ENCODE measurements at places on chromosomes 11 and 22.

DNA sequence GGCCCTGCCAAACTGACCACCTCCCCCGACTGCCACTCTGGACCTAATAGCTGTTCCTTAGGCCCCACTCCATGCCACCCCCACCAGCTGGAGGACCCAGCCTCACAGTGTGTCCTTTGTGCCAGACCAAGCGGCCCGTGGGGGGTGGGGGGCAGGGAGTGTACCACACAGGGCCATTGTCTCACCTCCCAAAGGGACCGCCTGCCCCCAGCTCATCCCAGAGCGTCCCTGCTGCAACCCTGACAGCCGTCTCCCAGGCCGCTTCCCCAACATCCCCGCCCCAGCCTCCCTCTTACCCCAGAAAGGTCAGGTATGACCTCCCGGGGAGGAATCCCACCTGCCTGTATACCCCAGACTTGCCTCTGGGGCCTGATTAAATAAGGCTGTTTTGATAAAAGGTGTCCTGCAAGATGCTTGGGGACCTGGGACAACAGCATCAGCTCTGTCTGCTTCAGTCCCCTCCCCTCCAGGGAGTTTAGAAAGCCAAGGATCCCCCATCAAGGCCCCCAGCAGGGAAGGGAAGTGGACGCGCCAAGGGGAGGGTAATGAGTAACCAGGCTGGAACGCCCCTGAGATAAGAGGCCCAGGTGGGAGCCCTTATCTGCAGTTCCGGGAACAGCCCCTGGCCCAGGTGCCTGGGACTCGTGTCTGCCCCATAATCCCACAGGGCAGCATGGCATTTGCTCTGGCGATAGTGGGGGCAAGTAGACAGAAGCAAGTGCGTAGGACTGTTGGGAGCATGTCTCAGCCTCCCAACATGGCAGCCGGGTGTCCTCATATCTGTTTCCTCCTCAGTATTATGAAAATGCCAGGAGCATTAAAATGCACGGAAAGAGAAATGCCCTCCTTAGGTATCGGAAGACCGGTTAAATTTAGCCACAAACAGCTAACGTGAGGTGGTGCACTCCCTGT lies 9.0 kb downstream of the CDC42EP1 start:
- DNase-seq: no peak

- peak; percentile 82 for DNase-seq
Observed at GRCh38 chr11:61797263-61797944, 4.7 kb downstream of the FEN1 start.

GRCh38 chr11:11244470-11245080 lies 108.5 kb downstream of the CSNK2A3 start:
- no peak for DNase-seq

DNA sequence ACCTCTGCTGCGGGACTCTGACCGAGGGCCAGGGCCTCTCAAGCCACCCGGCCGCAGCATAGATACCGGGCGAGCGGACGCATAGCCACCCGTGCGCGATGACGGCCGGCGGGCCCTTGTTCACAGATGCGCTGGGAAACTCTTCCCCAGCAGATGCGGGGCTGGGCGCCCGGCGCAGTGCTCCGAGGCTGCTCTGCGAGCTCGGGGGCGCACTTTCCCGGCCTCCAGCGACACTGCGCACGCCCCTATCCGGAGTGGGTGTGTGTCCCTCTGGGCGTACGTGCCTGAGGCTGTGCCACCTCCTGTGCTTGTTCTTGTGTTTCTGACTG lies 104.7 kb upstream of the E2F8 start:
- DNase-seq: no peak

DNA sequence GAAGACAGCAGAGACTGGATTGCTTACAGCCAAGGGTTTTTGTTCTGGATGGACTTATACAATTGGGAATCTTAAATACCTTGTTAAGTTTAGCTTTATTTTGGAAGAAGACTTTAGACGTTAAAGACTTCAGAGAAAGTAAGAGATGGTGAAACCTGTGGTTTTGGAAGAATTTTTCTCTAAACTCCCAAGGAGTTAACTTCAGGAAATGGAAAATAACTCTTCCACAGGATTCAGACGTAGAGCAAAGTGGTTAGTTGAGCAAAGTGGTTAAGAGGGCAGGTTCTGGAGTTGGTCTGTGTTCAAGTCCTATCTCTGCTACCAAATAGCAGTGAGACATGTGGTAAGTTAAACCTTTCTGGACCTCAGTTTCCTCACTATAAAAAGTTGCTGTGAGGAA lies 12.8 kb downstream of the PITPNB start:
- no peak for DNase-seq

DNA sequence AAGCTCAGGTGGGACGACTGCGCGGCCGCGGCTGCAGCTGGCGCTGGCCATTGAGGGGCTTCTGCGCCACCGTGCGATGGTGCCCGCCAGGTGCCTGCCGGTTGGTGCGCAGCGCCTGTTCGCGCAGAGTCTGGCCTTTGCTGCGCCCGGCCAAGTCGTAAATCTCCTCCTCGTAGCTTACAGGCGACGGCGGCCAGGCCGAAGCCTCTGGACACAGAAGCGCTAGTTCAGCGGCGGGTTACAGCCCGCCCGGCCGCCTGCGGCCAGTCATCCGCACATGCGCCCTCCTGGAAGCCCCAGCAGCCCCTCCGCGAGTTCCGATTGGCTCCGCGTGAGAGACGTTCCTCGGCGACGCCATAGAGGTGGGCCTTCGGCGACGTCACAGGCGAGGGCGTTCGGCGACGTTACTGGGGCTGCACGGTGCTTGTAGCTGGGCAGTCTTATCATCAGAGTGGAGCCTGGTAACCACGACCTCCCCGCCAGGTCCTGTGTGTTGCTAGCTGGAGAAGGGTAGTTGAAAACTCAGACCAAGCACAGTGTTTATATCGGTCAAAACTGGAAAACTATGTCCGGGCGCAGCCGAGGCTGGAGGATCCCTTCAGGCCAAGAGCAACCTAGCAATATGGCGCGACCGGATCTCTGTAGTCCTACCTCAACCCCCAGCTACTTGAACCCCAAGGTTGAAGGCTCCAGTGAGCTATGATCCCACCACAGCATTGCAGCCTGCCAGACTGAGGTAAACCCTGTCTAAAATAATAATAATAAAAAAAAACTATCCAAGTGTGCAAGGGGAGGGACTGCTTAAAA lies 265.7 kb downstream of the OR4C45 start:
- no peak for DNase-seq

DNA sequence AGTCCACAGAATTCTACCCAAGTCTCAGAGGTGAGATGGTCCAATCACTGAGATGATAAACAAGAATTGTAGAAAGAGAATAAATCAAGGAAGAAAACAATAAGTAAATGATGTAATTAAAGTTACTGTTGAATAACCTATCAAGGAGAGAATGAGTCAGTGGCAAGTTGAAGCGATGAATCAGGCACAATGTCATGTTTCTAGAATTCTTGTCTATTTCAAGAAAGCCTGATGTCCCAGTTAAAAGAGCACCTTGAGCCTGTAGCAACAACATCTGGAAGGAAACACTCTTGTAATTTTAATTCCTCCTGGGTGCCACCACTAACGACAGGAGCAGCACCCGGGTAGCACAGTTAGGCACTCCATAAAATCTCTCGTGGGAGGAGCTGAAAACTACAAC lies 67.9 kb upstream of the SLC35C1 start:
- peak; percentile 21 for DNase-seq

DNA sequence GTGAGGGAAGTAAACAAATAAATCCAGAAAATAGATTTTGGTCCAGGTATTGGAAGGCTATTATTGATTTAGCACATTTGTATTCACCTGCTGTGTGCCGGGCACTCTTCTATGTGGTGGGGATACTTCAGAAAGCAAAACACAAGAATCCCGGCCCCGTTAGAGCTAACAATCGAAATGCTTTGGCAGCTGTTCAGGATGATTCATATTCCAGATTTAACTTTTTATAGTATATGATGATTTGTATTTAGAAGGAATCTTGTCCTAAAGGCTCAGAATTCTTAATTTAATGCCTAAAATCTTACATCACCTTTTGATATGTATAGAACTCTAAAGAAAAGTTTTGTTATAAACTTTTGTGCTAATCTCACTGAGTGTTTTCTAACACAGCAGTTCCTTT lies 28.0 kb downstream of the ZC3H12C start:
- no peak for DNase-seq

DNA sequence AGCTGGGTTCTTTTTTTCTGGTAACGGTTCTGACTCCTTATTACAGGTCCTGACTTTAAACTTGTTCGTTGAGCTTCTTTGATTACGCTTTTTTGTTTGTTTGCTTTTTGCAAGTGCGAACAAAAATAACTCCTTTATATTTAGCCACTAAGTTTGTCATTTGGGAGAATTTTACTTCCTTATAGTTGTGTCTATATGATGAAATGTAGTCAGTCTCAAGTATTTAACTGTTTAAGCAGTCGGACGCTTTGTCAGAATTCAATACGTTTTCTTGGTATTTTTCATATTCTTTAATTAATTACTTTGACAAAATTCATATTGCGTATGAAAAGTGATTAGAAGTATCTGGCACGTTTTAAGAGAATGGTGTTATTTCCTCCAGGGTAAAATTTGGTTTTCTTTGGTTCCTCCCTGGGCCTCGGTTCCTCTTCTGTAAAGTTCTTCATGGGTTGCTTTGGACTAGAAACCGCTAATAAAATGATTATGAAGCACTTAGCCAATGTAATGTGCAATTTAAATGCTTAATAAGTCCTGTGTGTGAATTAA lies 1.3 kb downstream of the CBL start:
- DNase-seq: no peak

- DNase-seq: no peak
Observed at GRCh38 chr11:29125606-29126005, 891.2 kb downstream of the KCNA4 start.

DNA sequence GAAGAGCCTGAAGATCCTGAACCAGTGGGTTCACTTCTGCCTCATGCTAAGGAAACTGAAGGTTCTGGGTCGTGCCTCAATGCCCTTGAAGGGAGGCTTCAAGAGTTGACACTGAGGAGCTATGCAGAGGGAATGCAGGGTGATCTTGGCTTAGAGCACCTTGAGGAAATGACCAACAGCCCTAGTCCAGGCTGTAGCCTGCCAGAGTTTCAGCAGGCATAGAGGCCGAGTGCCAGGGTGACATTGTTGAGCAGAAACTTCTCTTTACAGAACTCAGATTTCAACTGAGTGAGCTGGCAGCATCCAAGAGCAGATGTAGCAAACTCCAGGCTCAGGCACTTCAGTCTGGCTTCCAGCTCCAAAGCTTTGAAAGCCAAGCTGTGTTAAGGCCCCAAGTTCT lies 23.1 kb upstream of the CAPRIN1 start:
- DNase-seq: no peak

GRCh38 chr11:96259134-96259830 lies 83.7 kb downstream of the MAML2 start:
- no peak for DNase-seq

DNA sequence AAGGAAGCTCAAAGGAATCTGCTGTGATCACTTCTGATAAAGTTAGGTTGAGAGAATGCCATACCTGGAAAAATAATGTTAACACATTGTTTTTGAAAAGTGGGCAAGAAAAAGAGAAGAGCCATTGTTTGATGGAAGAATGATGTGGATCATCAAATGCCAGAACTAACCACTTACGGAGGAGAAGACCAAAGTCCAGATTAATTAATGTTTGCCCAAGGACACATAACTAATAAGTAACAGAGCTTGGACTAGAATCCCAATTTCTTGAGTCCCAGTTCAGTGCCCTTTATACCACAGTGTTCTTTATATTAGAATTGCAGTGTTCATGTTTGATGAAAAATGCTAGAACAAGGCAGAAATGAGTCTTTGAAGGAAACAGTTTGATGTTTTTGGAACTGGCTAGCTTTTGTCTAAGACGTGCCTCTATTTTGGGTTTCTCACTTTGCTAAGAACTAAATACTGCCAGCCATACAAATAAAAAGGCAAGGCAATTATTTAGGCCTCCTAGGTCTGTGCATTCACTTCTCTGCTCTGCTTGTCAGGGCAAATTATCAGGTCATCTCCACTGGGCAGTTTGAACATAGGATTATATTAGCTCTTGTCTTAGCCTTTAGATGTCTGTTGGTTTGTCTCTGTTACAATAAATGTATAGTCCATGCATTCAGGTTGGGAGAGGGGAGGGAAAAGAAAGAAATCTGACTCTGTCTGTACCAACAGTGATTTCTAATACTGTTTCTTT lies 72.3 kb downstream of the TRIM44 start:
- DNase-seq: no peak

- DNase-seq: no peak
Observed at GRCh38 chr11:64081745-64082442, 46.2 kb downstream of the FLRT1 start.

GRCh38 chr11:62132191-62132590 lies 8.4 kb downstream of the INCENP start:
- no peak for DNase-seq

DNA sequence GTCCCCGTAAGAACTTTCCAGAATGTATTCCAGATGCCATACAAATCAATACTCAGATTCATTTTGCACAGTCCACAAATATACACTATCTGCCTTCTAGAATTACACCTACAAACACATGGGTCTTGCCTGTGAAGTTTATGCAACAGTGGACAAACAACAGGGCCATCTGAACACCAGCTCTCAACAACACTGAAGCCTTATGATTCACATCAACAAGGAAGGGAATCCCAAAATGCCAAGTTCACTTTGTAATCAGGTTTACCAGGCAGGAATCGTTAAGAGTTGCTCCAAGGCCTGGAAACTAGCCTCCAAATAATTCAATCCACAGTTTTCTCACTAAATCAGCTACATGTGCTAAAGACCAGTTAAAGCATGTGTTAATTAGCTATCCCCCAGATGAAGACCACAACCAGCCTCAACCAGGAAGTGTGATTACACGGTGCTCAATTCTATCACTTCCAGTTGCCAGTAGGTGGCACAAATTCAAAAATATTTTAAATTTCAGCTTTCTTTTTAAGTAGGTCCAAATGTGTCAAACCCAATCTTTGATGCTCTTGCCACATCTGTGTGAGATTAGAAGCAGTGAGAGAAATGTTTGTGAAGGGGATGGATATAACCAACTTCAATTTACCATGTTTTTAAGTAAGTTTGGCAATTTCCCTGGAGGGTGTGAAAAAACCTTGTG lies 139.1 kb upstream of the BDNF start:
- no peak for DNase-seq

GRCh38 chr11:10502770-10503169 lies 38.2 kb downstream of the RNF141 start:
- DNase-seq: peak; percentile 51

DNA sequence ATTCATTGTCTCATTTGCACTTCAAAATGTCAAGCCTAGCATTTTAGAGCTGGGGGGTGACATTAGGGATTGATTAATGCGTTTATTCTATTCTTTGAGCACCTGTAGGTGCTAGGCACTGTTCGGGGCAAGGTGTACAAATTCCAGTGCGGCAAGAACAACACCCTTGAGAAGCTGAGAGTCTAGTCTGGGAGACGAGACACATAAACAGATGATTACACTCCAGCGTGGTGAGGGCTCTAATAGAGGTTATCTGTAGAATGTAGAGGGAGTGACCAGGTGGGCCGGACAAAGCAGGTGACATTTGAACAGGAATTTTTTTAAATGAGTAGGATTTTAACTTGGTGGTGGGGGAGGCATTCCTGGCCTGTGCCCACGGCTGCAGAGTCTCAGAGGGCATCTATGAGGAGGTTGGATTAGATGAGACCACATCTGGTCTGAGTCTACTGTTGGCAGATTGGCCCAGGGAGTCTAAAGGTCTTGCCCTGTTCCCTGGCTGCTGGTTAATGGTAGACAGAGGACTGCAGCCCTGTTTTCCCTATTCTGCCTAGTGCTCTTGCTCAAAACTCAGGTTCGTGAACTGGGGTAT lies 970 bp downstream of the CAT start:
- DNase-seq: no peak

GRCh38 chr11:37496201-37496600 lies 898.2 kb upstream of the RAG2 start:
- DNase-seq: no peak
